ENCODE measurements at places on chromosomes 16 and 17.
A peak's percentile ranks its signal among the peaks of the same experiment; 100 is the strongest.

GRCh38 chr16:80664226-80664625, 123.4 kb downstream of the DYNLRB2 start:
- DNase-seq, result no peak

DNA sequence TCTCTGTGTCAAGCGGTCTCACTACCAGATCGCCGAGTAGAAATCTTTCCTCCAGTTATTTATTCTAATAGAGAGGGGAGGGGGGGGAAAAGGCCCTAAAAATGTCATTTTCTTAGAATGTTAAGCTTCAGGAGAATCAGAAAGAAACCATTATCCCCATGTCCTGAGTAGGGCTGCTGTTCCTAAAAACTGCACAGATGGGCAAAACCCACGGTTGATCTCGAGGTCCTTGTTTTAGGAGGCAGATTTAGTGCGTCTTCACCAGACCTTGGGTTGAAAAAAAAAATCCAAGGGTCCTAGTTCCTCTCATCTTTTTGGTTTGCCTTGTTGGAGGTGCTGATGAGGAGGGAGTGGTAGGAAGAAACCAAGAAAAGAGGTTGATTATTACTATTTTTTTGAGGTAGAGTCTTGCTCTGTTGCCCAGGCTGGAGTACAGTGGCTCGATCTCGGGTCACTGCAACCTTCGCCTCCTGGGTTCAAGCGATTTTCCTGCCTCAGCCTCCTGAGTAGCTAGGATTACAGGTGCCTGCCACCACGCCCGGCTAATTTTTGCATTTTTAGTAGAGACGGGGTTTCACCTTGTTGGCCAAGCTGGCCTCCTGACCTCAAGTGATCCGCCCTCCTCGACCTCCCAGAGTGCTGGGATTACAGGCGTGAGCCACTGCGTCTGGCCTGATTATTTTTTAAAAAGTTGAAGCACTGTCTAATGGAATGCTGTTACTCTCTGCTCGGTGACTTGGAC, 1.4 kb downstream of the CBFB start:
- no peak for DNase-seq

DNA sequence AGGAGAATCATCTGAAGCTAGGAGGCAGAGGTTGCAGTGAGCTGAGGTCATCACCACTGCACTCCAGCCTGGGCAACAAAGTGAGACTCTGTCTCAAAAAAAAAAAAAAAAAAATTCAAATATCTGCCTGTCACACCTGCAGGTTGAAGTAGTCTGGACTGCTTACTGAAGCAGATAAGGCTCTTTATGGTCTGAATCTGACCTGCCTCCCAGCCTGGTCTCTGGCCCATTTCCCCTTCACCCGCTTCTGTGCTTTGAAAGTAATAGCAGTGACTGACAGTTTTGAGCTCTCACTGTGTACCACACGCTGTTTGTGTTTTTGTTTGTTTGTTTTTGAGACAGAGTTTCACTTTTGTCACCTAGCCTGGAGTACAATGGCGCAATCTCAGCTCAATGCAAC, 5.8 kb downstream of the SEZ6L2 start:
- no peak for DNase-seq

DNA sequence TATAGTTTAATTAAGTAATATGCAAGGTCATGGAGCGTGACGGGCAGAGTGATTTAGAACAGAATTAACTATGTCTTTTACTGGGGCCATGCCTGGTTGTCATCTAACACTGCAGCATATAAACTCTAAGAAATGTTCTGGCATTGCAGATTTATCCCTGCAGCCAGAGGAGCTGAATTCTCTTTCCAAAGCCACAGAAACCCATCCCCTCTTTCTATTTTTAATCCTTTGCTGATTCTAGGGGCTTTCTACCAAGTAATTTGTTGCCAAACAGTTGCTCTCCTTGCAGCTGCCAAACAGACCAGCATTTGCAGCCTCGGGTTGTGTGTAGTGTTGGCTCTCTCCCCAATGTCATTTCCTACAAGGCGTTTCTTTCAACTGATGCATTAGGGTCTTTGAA, 243.2 kb upstream of the MON1B start:
- DNase-seq, result no peak

- no peak for DNase-seq
Measured at GRCh38 chr16:23453338-23454052, 506 bp upstream of the COG7 start.

- no peak for DNase-seq
Measured at GRCh38 chr17:4073983-4074830, 68.6 kb downstream of the ZZEF1 start.

DNA sequence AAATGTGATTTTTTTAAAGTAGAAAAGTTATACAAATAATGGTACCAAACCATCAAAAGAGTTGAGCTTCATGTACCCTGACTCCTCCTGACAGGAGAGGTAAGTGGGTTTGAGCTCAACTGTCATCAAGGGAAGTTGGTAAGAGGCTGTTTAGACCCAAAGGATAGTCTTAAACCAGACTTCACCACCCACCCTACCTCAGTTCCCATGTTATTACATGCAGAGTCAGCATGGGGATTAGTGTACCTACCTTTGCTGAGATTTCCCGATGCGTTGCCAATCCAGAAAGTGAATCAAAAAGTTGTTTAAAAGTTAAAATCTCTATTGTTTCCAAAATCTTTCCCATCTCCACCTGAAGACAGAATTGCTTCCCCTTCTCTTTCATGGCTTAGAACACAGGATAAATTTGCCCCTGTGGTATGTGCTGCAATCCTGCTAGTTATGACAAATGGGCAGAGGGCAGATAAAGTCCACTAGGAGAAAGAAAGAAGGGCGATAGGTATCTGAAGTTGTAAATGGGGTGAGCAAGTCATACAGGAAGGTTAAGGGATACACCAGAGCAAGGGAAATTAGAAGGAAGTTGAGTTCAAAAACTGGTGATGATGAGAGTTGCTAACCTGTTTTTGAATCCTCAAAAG, 72.8 kb downstream of the NEUROD2 start:
- DNase-seq, result no peak

GRCh38 chr17:76139801-76140660, 1.0 kb downstream of the FOXJ1 start:
- peak; percentile 33 for DNase-seq

DNA sequence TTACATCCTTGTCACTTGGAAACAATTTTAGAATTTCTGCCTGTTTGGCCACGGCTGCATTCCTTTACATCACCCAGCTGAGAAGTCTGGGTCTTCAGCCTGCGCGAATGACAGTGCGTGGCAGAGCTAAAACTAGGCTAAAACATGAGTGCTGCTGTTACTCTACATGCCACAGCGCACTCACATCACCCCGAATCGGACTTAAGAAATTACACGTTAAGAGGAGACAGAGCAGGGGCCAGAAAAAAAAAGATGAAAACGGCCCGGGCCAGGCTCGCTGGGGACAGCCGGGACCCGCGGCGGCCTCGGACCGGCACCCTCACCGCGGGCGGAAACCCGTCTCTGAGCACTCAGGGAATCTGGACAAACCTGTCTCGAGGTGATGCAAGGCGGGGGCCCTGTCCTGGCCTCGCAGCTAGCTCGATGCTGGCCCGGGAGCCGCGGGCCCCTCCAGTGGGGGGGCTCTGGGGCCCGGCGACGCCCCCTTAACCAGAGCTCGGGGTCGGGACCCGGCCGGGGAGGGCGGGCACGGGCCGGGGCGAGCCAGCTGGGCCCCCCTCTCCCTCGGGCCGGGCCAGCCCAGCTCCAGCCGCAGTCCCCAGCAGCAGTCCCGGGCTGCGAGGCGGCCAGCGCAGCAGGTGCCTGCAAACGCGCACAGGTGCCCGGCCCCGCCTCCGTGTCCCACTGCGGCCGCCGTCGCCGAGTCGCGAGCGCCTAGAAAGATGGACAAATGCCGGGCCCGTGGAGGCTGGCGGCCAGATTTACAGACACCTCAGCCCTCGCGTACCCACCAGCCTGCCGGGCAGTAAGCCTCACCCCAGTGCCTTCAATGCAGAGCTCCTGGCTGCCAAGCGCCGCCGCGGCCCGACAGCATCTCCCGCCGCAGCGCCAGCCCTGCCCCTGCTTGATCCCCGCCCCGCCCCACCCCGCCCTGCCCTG, at the start of gene AKTIP:
Gene AKTIP, minus strand, starts transcription at position 879 of the 939 bp plus-strand sequence. CDS start 2,950 bp downstream, outside the sequence.
- peak; percentile 37 for DNase-seq

- DNase-seq, result no peak
Measured at GRCh38 chr16:87161822-87162676, 155.1 kb downstream of the C16orf95 start.

- DNase-seq, result no peak
Measured at GRCh38 chr16:86671486-86672178, 93.3 kb downstream of the FOXL1 start.

DNA sequence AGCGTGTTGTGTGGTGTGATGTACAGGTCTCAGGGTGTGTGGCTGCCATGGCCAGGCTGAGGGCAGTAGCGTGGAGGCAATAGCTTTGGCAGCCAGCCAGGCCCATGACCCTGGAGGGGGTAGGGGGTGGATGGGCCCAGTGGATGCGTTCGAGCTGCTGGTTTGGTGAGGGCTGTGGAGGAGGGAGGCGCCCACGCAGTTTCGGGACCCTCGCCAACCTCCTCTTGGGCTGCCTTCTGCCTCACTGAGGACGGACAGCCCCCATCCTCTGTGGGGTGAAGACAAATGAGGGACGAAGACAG, 238.6 kb upstream of the GSE1 start:
- DNase-seq, result no peak

GRCh38 chr16:70429888-70430666, 8.8 kb downstream of the ST3GAL2 start:
- DNase-seq, result no peak

GRCh38 chr17:72297326-72298115, 176.7 kb downstream of the SOX9 start:
- DNase-seq, result no peak

- no peak for DNase-seq
Measured at GRCh38 chr17:70810609-70811008, 641.3 kb downstream of the KCNJ2 start.

DNA sequence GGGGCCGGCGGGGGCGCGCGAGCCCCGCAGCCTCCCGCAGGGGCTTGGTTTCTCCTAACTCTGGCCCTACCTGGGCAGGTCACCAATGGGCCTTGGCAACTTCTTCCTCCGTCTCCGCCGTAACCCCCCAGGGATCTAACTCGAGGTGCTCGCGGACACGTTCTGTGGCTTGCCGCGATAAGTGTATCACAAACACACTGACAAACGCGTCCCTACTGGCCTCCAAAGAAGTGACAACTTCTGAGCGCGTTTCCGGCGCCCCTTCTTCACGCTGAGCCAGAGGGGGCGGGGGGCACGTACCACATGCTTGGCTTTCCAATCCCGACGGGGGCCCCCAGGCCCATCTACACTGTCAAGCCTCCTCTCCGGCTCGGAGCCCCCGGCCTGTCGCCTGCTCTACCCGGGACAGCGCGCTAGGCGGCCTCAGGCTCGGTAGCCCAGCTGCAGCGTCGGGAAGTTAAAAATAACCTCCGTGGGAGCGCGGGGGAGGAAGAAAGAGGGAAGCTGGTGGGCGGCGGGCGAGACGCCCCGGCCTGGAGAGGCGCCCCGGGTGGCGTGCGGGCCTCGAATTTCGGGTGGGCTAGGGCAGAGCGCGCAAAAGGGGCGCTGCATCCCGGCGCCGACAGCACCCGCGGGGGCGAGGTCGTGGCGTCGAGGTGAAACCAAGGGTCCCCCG, 725 bp upstream of the SPHK1 start:
- no peak for DNase-seq

- no peak for DNase-seq
Measured at GRCh38 chr16:31711344-31711845, 162.2 kb upstream of the ZNF267 start.

DNA sequence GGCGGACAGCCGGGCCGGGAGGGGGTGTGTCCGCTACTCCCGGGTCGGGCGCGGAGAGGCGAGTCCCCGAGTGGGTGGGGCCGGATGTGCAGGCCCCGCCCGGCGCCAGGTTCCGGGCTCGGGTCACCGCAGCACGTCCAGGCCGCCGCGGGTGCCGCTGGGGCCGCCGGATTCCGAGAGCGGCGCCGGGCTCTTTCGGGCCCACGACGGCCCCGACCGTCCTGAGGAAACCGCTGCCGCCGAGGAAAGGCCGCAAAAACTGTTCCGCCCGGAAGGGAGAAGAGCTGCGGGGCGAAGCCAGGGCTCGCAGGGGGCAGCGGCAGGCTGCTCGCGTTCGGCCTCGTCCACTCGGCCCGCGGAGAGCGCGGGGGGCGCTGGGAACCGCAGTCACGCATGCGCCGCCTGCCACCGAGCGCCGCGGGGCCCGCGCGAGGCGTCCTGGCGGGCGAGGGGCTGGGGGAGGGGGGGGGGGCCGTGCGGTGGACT, at the start of gene ZKSCAN2:
Gene ZKSCAN2, minus strand, starts transcription at position 376 of the 486 bp plus-strand sequence. CDS start 718 bp downstream, outside the sequence.
- DNase-seq, result peak; percentile 61

GRCh38 chr16:24036614-24037013, 200.8 kb downstream of the PRKCB start:
- no peak for DNase-seq

GRCh38 chr17:19313746-19314651, 48.5 kb downstream of the B9D1 start:
- DNase-seq, result no peak

DNA sequence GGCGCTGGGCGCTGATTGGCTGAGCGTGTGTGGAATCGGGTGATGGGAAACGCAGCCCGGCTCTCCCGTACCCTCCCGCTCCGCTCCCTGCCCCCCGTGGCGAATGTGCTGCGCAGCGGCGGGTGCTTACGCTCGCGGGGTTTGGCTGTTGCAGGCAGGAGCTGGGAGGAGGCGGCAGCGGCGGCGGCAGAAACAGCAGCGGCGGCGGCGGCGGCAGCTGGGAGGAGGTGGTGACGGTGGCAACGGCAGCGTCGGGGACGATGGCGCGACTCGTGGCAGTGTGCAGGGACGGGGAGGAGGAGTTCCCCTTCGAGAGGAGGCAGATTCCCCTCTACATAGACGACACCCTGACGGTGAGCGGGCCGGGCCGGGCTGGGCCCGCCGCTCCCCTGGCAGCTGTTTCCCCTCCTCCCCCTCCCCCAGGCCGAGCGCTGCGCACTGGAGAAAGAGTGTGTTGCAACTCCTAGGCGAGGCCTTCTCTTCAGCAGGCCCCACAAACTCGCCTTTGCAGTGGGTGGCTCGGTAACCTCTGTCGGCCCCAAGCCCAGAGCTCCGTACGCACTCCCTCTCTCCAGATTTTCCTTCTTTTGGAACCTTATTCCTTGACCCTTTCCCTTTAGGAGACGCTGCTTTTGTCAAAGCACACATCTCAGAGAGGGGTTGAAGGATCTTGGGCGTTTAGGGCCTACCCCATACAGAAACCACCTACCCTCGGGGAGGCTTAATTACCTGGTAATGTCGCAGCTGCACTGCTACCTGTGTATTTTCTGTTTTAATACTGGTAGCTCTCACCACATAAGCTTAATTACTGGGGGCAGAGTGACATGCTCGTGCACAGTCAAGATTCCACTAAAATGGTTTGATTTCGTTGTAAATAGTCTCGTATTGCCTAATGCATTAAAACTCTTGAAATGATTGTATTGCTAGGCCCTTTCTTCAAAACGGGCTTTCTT, 1.0 kb downstream of the GGNBP2 start:
- peak; percentile 92 for DNase-seq

GRCh38 chr17:48059125-48059668, 11.0 kb downstream of the NFE2L1 start:
- no peak for DNase-seq

GRCh38 chr17:75922963-75923874, 17.6 kb downstream of the FBF1 start:
- DNase-seq, result no peak

DNA sequence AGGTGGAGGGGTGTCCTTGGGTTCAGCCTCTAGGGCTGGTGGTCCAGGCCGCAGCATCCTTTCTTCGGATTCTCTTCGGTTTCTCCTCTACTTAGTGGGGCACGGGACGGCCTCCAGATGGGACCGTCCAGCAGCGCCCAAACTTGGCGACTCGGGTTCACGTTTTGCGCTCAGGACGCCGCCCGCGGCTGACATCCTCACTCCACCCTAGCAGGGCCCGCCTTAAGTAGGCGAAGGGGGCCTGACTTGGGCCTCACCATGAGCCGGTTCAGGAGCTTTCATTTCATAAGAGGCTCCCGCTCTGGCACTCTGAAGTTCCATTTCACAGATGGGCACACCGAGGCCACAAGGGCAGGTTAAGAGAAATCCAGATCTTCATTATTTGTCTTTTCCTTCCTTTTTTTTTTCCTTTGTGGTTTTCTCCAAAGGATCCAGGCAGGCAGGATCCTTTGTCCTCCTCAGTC, 141.2 kb downstream of the SEC14L1 start:
- DNase-seq, result no peak
